Melanocyte of skin (primary cell): ENCODE measurements at places on chromosomes 2 and 18. TPM values are rescaled to one million over a fixed set of nuclear protein-coding genes. Genes with fewer than 3 reads are reported as not detected.

TUBB8B gene
- not detected in 2 replicates for total RNA-seq

ARHGEF33 gene
- under 0.01 and 0.36 TPM in 2 replicates for total RNA-seq

TM4SF20 gene
- total RNA-seq, result not detected in 2 replicates

PTPN18 gene
- 30.6 and 35.6 TPM in 2 replicates for total RNA-seq

CCDC93 gene
- 18.0 and 20.6 TPM in 2 replicates for total RNA-seq

TLX2 gene
- not detected in 2 replicates for total RNA-seq

GREB1L gene
- 0.31 and 0.33 TPM in 2 replicates for total RNA-seq

IFIH1 gene
- total RNA-seq, result 53.1 and 150 TPM in 2 replicates

DHRS9 gene
- not detected in 2 replicates for total RNA-seq

WDPCP gene
- total RNA-seq, result 14.5 and 23.6 TPM in 2 replicates

POTEE gene
- not detected in 2 replicates for total RNA-seq
